Transverse colon (tissue), 4 donors: ENCODE measurements at places on chromosomes 2 and 18.

DNA sequence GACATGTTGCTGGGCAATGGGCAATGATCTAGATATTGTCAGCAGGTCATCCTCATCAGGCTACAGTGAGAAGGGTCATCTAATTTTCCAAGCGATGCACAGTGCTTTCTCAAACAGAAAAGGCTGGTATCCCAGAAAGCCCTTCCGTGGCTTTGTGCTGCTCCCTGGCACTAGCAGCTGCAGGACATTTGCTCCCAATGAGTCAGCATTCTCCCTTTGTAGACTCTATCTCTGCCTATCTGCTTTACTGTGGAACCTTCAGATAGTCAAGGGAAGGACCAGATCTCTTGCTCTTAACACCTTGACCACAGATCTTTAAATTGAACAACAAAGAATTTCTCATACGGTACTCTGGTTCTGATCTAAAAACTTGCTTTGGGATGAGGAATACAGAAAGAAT is 101.4 kb downstream of the CDH2 start:
- no peak for DNase-seq

- no peak for DNase-seq
Observed at GRCh38 chr2:28357055-28357454, 35.6 kb upstream of the FOSL2 start.

DNA sequence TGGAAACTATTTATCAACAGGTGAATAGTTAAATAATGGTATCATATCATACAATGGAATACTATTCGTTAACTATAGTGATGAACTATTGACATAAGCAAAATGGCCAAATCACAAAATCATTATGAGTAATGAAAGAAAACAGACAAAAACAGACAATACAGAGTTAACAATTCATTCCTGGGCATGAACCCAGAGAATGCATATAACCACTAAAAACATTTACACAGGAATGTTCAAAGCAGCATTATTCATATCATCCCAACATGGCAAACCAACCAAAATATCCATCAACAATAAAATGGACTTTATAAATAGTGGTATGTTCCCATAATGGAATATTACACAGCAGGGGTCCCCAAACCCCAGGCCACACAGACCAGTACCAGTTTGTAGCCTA is 131.2 kb upstream of the CYP1B1 start:
- no peak for DNase-seq

DNA sequence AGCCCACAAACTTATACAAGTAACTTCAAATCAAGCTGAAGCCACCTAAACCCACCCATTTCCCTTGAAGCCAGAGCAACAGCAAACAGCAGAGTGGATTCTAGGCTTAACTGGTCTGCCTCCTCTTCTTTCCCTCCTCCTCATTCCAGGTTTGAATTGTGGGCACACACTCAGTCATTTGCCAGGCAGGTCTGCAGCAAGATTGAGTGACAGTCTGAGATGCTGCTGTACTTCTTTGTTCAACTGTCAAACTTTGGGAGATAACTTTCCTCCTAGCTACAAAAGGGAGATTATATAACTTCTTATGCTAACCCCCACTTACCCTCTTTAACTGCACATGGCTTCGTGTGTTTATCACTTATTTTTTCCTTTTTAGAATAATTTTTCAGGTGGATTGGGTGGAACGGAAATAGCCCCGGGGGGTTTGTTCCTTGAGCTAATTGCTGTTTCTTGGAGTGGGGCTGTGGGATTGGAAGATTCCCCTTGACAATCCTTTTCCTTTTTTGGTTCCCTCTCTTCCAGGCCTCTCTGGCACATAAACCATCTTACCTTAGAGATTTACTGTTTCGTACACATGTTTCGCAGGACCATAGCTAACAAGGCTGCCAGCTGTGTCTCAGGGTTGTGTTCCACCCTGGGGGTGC is 55.0 kb downstream of the RNF144A start:
- no peak for DNase-seq

DNA sequence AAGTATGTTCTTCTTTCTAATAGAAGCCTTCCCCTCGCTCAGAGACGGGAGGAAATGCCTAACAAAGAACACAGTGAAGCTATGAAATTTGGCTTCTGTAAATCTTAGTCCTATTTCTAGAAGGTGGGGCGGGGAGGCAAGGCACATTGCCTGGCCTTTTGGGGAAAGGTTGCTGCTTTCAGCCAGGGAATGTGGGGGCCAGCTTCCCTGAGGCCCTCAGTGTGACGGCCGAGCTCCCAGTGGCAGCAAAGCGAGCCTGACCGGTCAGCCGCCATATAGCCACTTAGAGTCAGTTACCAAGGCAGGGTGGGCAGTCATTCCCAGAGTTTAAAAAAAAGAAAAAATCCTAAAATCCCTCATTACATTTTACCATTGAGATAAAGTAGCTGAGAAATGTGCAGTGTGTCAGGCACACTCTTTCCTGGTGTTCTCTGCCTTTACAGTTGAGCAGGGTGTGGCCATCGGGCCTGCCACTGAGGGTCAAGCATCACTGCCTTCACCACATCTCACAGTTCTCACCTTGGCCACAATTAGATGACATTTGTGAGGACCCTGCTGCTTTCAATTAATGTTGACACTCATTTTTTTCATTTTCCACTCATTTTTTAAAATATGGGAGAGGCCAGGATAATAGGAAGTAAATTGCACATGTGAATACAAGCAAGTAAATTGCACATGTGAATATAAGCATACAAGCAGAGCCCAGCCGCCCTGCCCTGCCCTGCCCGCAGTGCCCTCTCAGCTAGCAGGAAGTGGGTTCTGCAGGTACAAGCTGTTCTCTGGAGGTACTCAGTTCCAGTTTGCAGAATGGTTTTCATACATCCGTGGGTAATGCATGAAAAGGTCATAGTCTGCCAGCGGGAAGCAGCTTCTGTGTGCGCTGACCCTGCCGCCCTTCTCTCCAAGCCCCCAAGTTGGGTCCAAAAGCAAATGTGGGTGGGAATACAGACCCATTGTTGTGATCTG is 76.9 kb downstream of the WDSUB1 start:
- peak; percentile 71 for DNase-seq

DNA sequence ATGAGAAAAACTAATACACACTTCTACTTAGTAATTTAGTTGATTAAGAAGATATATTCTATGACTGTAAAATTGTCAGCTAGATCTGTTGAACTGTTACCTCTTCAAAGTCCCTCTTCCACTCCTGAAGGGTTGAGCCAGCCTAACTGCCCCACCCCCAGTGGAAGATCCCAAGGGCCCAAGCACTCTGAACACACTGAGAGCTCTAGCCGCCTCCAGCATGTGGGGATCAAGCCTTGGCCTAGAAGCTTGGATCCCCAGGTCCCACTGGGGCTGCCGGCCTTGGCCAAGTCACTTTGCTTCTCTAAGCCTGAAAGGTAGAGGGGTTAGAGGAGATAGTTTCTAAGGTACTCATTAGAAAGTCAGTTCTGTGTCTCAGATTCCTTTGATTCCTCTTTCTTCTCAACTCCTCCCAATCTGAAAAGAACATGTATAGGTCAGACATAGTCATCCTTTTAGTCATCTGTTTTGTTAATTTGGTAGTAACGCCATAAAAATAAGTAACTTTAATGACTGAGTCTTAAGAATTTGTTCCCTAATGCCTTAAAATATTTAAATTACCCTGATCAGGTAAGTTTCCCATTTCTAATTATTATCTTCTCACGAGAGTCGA is 5.6 kb downstream of the CPSF3 start:
- no peak for DNase-seq

DNA sequence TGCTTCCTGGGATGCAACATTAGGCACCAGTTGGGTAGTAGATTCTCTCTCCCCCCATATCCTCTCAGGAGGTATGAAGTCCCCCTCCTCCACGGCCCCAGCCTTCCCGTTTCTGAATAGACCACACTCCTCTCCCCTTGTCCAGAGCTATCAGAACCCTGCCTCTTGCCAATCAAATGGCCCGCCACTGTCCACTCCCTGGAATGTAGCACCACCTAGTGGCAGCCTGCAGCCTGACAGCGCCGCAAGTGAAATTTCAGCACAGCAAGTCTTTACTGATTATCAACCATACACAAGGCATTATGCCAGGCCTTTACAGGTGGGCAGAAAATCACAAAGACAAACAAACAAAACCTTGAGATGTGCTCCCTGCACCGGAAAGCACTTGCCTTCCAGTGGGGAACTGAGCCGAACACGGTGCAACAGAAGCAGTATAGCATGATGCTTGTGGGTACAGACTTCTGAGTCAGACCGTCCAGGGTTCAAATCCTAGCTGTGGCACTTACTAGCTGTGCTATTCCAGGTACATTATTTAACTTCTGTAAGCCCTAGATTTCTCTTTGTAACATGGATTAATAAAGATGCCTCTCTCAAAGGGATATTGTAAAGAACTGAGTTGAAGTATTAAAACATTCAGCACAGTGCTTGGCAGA is 174.0 kb downstream of the SMAD2 start:
- DNase-seq = peak; percentile 63

DNA sequence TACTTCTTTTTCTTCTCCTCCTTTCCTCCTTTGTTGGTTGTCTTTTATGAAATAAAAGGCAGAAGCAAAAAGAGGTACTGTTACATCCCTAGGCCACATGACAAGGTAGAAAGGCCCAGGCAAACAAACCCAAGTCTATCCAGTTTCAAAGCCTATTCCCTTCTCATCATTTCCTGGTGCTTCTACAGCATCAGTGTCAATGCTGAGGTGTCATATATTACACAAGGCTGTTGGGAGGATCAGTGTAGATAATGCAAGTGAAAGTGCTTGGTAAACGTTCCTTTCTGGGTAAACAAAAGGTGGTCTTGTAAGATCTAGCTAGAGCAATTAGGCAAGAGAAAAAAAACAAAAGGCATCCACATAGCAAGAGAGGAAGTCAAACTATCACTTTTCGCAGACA is 64.9 kb downstream of the EVA1A start:
- DNase-seq = no peak

GRCh38 chr2:144472911-144473310 is 47.0 kb downstream of the ZEB2 start:
- no peak for DNase-seq

GRCh38 chr2:237967463-237967951 is 693 bp downstream of the UBE2F start:
- peak; percentile 27 for DNase-seq

- no peak for DNase-seq
Observed at GRCh38 chr18:56568986-56569385, 69.4 kb downstream of the TXNL1 start.

GRCh38 chr18:42392416-42392815 is 437.4 kb downstream of the PIK3C3 start:
- no peak for DNase-seq

GRCh38 chr2:169662744-169663143 is 31.5 kb downstream of the CFAP210 start:
- no peak for DNase-seq
